ENCODE measurements at places on chromosomes 16 and 17.

GRCh38 chr16:30571445-30572322, at the start of gene ZNF688:
ZNF688 (minus strand) TSS chr16:30571714; CDS start chr16:30571629, 85 bp downstream.
- peak; percentile 93 for DNase-seq

- no peak for DNase-seq
These were observed 673.6 kb upstream of the CDH8 start for GRCh38 chr16:62709794-62710193.

DNA sequence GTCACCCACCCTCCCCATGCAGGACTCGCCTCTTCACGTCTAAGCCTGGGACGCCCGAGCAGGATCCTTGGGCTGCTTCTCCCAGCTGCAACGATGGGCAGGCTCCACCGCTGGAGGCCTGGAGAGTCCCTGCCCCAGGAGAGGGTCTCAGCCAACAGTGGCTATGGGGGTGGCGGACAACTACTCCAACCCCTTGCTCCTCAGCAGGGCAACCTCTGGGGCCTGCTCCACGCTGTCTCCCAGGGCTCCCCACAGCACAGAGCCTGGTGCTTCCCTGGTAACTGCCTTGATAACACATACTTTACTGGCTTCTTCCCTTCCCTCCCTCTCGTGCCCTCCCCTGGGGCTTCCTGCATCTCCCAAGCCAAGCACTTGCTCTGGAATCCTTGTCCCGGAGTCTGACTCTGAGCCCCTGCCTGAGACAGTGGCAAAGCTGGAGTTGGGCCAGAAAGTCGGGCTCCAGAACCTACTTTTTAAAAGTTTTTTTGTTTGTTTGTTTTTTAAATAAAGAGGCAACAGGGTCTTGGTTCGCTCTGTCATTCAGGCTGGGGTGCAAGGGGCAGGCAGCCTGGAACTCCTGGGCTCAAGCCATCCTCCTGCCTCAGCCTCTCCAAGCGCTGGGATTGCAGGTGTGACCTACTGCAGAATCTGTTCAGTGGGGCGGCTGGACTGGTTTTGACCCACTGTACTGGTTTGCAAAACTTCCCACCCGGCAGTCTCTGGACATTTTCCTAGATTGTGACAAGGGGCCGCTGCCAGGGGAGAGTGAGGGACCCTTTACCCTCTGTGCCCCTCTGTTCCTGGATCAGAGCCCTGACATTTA, 99.4 kb downstream of the TNFRSF13B start:
- no peak for DNase-seq

GRCh38 chr17:79987187-79987934, 48.3 kb downstream of the TBC1D16 start:
- DNase-seq: no peak

DNA sequence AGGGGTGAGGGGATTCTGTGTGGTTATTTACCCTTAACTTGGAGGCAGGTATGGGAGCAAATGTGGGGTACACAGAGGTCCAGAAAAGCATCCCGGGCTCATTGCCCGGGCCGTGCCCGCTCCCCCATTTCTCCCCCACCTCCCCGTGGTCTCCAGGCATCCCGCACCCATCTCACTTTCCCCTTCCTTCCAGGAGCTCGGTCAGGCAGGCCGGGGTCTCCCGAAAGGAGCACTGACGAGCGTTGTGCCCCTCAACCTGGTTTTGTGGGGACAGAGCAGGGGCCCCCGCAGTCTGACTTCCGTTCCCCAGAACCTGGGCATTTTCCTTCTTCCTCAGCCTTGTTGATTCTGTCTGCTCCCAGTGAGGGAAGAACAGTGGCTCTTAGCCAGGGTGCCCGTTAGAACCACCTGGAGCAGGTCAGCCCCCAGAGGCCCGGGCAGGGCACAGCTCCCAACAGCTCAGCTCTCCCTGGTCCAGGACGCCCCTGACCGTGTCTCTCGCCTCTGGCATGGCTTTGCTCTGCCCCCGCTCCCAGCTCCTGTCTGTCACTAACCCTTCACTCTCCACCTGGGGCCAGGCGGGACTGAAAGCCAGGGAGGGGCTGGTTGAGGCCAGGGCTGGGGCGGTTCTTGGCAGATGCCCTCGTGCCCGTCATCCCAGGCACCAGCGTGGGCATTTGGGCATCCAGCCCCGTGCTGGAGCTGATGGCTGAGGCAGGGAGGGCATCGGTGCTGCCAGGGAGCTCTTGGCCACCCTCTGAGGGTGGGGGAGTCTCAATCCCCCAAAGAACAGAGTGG, 12.5 kb upstream of the NUDT16L1 start:
- DNase-seq: no peak

GRCh38 chr16:62342216-62342615, 306.0 kb upstream of the CDH8 start:
- DNase-seq: no peak

- DNase-seq: no peak
These were observed 890 bp upstream of the CLDN7 start for GRCh38 chr17:7262935-7263800.

GRCh38 chr17:4066210-4066609, 76.6 kb downstream of the ZZEF1 start:
- no peak for DNase-seq

DNA sequence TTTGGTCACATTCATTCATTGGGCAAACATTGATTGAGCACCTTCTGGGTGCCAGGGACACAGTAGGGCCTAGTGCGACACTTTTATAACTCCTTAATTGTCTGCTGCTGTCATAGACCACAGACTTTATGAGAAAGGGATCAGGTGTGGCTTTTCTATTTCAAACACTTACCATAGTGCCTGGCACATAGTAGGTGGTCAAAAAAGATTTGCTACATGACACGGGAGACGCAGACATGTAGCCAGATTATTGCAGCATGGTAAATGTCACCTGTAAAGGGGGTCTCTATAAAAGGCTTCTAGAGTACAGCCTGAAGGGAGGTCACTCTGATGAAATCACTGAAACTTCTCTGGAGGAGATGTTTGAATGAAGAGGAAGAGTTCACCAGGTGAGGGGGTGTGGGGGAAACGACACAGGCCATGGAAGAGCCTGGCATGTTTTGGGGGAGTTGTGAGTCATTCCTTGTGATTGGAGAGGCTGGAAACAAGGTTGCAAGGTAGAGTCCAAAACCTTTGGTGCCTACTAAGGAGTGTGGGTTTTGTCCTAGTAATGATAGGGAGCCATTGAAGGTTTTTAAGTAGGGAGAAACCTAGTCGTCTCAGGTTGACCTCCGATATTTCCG, 1.6 kb downstream of the RSAD1 start:
- DNase-seq: no peak

DNA sequence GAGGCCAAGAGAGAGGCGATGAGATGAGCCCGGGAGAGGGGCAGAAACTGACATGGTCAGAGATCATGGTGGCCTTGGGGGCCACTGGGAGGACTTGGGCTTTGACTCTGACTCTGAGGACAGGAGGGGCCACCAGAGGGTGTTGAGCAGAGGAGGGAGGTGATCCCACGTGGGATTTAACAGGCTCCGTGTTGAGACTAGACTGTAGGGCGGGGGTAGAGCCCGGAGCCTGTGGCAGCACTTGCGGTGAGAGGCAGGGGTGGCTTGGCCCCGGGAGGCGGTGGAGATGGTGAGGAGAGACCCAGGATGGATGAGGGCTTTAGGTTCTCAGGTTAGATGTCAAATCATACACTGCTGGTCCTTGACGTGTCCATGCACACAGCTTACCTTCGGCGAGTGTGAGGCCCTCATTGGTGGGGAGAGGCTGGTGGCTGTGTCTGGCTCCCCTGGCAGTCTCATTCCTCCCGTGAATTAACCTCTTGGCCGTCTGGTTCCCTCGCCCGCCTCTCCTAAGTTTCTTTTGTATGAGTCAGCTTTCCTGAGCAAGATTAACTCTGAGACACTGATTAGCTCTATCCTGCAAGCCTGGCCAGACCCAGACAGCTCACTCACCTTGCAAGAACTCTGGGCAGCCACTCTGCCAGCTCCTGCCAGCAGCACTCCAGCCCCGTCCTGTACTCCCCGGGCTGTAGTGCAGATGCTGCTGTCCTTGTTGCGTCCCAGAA, 39.7 kb downstream of the VPS35L start:
- DNase-seq: no peak

- no peak for DNase-seq
These were observed 4.8 kb downstream of the EMP2 start for GRCh38 chr16:10575506-10576130.

DNA sequence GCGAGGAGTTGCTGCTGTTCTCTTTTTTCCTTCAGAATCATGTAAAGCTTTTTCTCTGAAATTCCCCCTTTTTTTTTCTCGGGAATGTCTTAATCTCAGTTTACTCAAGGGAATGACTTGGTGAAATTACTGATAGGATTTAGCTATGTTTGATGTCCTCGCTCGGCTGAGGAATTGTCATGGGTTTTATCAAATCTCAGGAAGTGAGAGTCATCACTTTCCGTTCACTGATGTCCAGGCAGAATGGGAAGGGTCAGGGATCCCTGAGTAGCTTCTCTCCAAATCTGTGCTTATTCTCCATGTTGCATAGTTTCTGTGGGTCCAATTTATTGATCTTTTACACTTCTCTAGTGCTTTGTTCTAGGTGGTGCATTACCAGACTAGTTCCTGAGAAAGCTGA, 6.3 kb downstream of the IGSF6 start:
- DNase-seq: no peak

DNA sequence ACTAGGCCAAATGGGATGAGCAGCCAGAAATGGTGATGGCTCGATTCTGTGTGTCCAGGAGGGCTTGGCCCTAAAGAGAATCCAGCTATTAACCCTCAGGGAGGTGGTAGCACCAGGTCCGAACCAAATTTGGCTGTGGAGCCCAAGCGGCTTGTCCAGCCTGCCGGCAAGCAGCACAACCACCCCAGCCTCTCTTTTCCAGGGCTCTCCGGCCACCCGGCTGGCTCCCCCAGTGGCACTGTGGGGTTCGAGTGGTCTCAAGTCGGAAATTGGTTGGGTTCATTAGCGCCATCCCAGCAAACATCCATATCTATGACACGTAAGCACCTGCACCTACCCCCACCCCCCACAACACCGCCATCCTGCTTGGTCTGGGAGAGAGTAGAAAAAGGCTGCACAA, 35.4 kb downstream of the PLCD3 start:
- DNase-seq: no peak

- DNase-seq: no peak
These were observed 105.4 kb upstream of the RBFOX1 start for GRCh38 chr16:7227229-7227721.

DNA sequence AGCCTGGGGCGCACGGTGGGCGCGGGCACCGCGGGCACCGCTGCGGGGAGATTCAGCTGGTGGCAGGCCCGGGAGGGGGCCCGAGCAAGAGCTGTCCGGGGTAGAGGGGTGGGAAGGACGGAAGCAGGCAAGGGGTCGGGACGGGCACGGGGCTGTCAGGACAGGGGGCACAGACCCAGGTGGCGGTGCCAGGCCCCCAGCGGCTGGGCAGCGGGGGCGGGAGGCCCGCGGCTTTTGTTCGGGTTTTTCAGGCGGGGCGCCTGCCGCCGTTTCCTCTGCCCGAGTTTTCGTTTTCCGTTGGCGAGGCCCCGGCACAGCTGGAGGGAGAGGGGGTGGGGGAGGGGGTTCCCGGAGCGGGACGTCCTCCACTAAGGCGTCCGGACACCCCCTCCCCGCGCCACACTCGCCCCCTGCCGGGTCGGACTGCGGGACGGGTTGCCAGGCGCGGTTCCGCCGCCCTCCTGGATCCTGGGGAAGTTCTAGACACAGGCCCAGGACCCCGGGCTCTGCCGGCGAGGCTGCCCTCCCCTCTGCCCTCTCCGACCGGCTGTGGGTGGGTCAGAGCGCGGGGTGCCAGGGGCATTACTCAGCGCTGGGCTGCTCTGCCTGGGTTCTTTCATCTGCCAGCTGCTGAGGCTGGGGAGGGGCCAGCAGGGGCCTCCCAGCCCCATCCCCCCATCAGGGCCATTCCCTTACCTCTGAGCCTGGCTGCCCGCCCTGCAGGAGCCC, 543 bp downstream of the ARHGAP23 start:
- DNase-seq: no peak

DNA sequence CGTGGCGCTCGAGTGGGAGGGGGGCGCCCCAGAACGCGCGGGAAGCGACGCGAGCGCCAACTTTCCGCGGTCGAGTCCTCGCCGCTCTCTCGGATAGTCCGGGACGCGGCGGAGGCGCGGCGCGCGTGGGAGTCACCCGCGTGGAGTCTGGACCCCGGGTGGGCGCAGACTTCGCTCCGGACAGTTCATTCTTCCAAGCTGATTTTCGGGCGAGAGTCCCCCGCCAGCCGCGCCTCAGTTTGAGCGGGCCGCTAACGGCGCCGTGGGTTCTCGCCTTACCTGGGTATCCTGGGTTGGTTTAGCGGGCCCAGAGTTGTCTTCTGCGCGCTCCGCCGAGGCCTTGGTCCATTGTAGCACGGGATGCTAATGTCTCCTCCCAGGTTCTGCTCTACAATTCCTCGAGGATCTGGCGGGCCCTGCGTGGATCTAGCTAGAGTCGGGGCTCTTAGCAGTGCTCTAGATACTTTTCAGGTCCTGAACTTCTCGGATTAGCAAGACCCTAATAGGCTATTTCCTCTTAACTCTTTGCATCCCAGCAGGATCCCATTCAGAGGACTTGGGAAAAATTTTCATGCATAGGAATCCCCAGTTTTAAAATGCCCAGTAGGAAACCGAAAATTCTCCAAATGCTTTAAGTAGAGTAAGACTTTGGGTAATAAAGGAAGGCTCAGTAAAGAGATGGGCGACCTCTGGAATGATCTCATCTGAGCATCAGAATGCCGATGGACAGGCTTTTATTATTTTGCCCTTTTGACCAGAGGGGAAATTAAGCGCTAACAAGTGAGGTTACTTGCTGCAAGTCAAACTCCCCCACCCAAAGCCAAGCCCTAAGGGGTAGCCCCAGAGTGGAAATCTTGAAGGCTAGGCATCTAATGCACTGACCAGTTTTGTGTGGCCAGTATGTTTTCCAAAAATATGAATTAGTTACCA, 537 bp upstream of the GJC1 start:
- DNase-seq: peak; percentile 25

DNA sequence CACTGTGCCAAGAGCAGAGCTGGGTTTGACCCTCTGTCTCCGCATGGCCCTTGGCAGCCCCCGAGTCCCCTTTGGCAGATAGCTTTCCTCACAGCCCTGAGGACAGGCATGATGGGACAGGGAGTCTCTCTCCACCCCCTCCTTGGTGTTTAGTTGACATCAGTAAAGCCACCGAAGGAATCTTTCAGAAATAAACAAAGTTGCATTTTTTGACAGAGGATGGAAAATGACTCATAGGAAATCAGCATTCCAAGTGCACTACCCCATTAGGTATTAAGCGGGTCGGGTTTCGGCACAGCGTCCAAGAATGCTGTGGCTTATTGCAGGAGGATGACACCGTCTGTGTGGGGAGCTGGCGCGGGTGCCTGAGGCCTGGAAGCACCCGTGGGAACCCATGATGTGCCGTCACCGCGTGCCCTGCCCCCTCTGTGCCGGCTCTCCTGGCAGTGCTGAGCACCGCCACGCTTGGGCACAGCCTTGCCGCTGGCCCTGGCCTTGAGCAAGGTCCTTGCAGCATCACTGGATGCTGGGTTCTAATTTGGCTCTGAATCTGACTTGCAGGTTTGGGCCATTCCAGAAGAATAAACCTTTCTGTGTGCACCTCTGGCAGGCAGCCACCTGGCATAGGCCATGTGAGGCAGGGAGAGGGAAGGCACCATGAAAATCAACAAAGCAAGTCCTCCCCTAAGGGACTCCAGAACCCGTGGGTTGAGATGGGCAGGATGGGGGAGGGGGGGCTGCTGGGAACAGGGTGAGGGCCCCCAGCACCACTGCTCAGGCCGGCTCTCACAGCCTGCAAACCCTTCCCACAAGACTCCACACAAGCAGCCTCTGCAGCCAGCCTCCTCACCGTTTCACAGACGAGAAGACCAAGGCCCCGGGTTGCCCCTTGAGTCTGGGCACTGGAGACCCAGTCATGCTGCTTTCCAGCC, 50.5 kb upstream of the ZNF469 start:
- no peak for DNase-seq

- no peak for DNase-seq
These were observed 10.5 kb upstream of the PIP4K2B start for GRCh38 chr17:38809828-38810227.

Data from activated naive CD4-positive, alpha-beta T cell treated with anti-CD3 and anti-CD28 coated beads, Interleukin-2, amount 50 U/mL, for 16 hours (primary cell).